ENCODE measurements at places on chromosomes 12 and 14.

DNA sequence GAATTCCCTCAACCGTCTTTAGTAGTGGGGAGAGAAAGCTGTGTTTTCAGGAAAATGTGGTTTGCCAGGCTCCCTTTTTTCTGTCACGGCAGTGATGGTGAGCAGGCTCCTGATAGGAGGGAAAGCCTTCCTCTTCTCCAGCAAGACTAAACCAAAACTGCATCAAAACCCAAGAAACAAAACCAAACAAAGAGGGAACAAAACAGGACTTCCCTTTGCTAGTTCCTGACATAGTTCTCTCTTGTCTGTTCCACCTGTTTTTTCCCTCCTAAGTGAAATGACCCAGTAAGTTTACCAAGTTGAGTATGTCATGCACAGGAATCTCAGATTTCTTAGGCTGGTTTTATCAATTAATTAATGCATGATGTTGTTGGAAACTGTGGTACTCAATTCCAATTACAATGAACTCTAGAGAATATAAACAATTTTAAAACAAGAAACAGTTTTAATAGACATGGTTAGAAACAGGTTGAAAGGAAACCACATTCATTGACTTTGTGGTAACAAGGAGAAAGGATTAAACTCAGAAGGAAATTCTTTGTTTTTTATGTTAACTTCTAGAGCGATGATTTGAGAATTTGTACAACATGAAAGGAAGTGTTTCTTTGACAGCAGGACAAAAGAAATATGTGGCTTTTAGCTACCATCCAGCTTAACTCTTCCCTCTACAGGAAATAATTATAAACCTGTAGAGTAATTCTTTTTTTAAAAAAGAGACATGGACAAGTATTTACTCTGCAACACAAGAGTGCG, 23.0 kb upstream of the CSRP2 start:
- DNase-seq = no peak
- no peaks in the 10 kb centered on the region for H3K36me3 ChIP-seq
- no peaks in the 10 kb centered on the region for H3K27me3 ChIP-seq
- H3K4me3 ChIP-seq = no peak overlapping the region

- H3K4me3 ChIP-seq = no peak overlapping the region
- DNase-seq = no peak
- no peaks in the 10 kb centered on the region for H3K4me1 ChIP-seq
- no peaks in the 10 kb centered on the region for H3K27me3 ChIP-seq
- H3K27ac ChIP-seq = no peak overlapping the region
Observed at GRCh38 chr12:98137278-98137677, 378.1 kb upstream of the TMPO start.

DNA sequence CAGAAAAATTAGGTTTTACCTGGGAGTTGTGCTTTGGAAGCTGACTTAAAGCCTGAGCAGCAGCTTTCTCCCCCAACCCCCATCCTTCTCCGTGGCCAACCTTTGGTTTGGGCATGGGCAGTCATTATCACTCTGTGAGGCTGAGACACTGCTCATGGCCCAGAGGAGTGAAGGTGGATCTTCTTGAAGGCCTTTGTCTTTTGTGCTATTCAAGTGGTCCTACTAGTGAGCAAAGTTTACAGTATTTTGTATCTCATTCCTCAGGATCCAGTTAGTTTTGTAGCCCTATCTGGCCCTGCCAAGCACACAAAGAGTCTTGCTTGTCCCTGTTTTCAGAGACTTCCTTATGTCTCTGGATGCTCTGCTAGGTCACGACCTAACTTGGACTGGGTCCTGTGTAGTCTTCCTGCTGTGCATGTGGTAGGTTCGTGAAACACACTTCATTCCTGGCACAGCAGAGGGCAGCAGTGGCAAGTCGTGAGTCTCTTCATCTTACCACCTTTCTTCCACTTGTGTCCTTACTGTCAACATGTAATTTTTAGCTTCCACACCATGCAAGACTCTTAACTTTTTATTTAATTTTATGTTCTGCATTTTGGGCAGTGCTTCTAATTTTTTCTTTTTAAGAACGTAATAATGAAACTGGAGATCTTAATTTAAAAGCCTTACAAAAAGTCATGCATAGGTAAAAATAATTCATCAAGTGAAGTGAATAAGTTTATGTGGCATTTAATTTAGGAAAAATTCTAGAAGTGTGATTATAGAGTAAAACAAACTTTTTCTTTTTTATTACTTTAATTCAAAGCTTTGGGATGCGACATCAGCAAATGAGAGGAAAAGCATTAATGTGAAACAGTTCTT, 53.7 kb downstream of the APAF1 start:
- no peaks in the 10 kb centered on the region for H3K27me3 ChIP-seq
- no peak overlapping the region for H3K27ac ChIP-seq
- H3K4me3 ChIP-seq = no peak overlapping the region

DNA sequence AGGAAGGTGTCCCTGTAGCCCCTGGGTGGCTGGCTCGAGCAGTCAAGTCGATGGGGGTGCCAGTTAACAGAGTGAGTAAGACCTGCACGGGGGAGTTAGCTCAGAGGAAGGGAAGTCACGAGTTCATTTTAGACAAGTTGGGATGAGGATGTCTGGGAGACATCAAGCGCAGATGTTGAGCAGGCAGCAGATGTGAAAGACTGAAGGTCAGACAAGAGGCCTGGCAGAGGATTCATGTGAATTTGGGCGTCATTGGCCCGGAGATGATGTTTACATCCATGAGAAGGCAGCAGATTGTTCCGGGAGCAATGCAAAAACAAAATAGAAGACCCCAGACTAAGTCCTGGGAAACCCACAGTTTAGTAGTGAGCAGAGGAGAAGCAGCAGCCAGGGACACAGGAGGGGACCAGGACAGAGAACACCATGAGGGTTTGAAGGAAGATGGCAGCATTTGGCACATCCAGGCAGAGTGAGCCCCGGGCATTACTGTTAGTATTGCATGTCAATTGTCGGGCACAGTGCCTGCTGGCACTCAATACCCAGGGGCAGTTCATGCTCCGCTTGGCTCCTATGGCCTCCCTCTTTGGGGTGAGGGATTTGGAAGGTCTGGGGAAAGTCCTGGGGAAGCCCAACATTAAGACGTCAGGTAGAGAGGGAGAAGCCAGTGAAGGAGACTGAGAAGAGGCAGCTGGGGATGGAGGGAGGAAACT, 15.1 kb downstream of the LTBP2 start:
- no peak for DNase-seq
- no peaks in the 10 kb centered on the region for H3K27me3 ChIP-seq
- no peaks in the 10 kb centered on the region for H3K36me3 ChIP-seq

- DNase-seq = peak; percentile 81
- H3K4me3 ChIP-seq = no peak overlapping the region
- H3K27ac ChIP-seq = peak overlapping the region; percentile 48
- peaks cover 7% of the 10 kb centered on the region for H3K36me3 ChIP-seq
- peaks cover 56% of the 10 kb centered on the region for H3K4me1 ChIP-seq
Observed at GRCh38 chr12:106084014-106084671, 54.6 kb downstream of the NUAK1 start.

DNA sequence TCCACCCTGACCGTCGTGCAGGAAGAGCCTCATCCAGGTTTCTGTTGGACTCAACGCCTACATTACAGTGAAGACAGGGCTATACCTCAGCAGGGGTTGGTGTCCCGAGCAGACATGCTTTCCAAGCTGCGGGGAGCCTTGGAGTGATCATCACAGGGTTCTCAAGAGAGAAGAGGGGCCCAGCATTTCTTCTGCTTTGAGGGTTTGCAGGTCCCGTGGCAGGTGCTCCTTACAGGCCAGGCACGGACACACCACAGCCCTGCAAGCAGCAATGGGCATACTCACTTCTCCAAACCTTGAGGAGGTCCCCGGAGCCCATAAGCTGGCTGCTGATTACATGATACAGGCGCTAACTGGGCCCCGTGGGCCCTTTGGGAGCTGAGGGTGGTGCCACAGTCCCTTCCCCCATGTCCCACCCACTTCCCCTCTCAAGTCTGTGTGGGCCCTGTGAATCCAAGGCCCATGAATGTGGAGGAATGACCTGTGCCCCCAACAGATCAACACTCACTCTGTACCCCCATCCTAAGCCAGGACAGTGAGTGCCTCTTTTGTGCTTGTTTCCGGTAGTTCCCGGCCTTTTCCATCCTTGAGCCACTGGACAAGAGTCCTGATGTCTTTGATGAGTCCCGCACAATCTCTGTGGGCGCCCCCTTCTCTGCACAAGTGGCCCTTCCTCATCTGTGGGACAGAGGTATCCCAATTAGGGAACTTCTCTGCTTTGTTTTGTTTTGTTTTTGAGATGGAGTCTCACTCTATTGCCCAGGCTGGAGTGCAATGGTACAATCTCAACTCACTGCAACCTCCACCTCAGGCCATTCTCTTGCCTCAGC, 1.1 kb downstream of the AQP2 start:
- H3K36me3 ChIP-seq = no peaks in the 10 kb centered on the region
- H3K4me1 ChIP-seq = no peaks in the 10 kb centered on the region
- no peak for DNase-seq
- H3K27ac ChIP-seq = no peak overlapping the region

- no peak for DNase-seq
- H3K27me3 ChIP-seq = no peaks in the 10 kb centered on the region
- no peak overlapping the region for H3K27ac ChIP-seq
- no peak overlapping the region for H3K4me3 ChIP-seq
- H3K36me3 ChIP-seq = no peaks in the 10 kb centered on the region
- H3K4me1 ChIP-seq = no peaks in the 10 kb centered on the region
Observed at GRCh38 chr12:79685068-79685467, 5.7 kb downstream of the PAWR start.

DNA sequence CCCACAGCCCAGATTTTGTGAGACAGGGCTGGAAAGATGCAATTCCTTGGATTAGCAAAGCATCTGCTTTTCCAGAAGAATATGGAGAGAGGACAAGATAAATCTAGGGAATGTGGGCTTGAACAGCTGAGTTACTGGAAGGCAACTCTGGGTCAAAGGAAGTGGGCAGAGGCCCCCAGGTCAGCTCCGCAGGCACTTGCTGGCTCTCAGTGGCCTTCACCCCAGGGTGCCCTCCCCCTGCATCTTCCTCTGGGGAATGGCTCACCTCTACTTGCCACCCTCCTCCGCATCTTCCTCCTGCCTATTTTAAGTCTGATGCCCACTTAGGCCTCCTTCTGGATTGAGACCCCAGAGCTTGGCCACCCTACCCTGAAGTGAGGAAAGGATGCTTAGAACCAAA, 10.5 kb upstream of the PNMA1 start:
- no peaks in the 10 kb centered on the region for H3K27me3 ChIP-seq
- no peak for DNase-seq
- peaks cover 85% of the 10 kb centered on the region for H3K36me3 ChIP-seq
- peaks cover 6% of the 10 kb centered on the region for H3K4me1 ChIP-seq

- peaks cover 32% of the 10 kb centered on the region for H3K4me1 ChIP-seq
- no peak for DNase-seq
- H3K27me3 ChIP-seq = no peaks in the 10 kb centered on the region
- H3K4me3 ChIP-seq = peak overlapping the region; percentile 42
- peaks cover 7% of the 10 kb centered on the region for H3K36me3 ChIP-seq
- H3K27ac ChIP-seq = no peak overlapping the region
Observed at GRCh38 chr12:116856729-116857128, 24.5 kb downstream of the HRK start.

DNA sequence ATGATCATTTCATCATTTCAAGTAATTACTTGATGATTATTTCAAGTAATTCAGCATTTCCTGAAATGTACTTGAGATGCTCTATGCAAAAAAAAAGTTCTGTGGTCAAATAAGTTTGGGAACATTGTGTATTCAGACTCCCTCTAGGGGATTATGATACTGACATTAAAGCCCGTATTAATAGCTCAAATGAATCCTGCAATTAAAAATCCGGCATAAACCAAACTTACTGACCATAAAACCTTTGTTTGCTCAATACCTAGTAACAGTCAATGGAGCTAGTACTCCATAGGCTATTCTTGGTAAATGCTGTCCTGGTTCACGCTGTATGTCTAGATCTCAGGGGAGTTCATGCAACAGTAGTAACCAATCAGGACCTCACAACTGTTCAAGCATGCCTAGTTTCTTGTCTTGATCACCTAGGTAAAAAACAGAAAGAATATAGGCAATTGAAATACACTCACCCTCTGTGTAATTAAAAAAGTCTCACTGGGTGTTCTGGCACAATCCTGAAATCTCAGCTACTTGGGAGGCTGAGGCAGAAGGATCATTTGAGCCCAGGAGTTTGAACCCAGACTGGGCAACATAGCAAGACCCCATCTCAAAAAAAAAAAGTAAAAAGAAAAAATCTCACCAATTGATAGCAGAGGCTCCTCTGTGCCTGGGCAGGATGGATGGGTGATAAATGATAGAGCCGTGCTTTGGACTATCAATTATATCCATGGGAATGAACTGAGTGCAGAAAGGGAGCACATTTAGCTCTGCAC, 14.1 kb downstream of the ALDH1L2 start:
- no peaks in the 10 kb centered on the region for H3K36me3 ChIP-seq
- no peak for DNase-seq
- no peak overlapping the region for H3K4me3 ChIP-seq

DNA sequence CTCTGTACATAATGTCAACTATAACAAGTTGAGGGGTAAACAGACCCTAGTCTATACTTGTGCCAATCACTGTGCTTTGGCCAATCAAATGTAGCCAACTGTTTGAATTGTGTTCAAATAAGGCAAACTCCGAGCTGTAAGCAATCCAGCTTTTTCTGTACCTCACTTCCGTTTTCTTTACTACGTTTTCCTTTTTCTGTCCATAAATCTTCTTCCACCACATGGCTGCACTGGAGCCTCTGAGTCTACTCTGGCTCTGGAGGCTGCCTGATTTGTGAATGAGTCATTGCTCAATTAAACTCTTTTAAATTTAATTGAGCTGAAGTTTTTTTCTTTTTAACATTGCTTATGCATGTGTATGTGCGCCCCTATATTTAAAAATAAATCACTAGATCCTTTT, 29.7 kb downstream of the CLEC1A start:
- peaks cover 2% of the 10 kb centered on the region for H3K4me1 ChIP-seq
- no peak overlapping the region for H3K27ac ChIP-seq
- H3K27me3 ChIP-seq = no peaks in the 10 kb centered on the region
- H3K36me3 ChIP-seq = no peaks in the 10 kb centered on the region
- DNase-seq = no peak

DNA sequence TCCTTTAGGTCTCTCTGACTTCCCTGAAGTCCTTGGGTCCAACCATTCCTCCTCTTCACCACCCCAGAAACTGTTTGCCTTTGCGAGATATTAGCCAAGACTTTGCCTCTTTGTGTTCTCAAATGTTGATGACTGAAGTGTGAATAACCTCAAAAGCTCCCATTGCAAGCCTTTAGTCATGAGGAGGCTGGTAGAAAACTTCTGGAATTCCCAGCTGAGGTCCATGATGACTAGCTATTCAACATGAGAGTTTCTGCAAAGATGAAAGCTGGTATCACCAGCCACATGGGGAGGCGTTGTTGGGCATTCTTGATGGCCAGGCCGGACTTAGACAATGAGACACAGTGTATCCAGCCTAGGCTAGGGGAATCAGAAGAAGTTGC, 111.7 kb downstream of the TBX5 start:
- no peaks in the 10 kb centered on the region for H3K27me3 ChIP-seq
- DNase-seq = no peak
- H3K27ac ChIP-seq = no peak overlapping the region
- H3K4me3 ChIP-seq = no peak overlapping the region

- DNase-seq = no peak
- H3K4me1 ChIP-seq = peaks cover 2% of the 10 kb centered on the region
- H3K36me3 ChIP-seq = peaks cover 2% of the 10 kb centered on the region
- H3K27me3 ChIP-seq = no peaks in the 10 kb centered on the region
- no peak overlapping the region for H3K27ac ChIP-seq
- H3K4me3 ChIP-seq = no peak overlapping the region
Observed at GRCh38 chr14:51684760-51685159, 33.0 kb downstream of the FRMD6 start.

All from neuronal stem cell (in vitro differentiated cells).